ENCODE measurements at places on chromosomes 1 and 21.

DNA sequence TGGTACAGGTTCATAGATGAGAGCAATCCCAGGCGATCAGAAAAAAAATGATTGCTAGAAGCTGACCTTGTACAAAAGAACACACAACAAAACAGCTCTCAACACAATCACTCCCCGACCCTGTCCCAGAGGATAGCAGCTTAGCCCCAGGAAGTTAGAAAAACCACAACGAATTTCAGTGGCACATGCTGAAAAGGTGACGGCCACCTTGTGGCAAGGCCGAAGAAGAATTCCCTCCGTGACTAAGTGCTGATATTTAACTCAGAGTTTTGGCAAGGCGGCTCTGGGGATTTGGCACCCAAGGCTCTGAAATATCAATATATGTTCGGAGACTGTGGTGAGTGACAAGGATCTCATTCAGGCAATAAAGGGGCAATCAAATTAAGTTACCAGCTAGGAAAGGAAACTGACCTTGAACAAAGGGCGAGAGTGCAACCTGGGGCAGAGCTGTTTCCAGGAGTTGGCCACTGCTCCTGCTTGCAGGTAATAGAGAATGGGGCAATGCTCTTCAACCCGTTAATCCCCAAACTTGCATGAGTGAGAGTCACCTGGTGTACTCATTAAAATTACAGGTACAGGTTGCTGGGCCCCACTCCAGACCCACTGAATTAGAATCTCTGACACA is 96.2 kb downstream of the BEND5 start:
- no peak for DNase-seq

DNA sequence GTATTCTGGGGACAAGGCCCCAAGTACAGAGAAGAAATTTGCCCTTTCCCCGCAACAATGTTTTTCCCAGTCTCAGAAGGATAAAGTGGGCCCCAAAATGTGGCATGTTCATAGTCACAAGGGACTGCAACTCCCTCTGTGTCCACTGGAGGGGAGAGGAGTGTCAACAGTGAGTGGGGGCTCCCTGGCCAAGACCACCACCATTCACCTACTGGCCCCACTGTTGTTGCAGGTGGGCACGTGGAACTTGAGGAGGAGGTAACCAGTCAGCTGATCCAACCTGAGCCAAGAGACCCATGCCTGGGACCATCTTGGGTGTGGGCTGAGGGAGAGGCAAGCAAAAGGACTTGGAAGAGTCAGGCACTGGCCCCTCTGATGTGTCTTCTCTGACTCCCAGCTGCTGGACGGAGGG is 777 bp downstream of the NUDT17 start:
- no peak for DNase-seq

DNA sequence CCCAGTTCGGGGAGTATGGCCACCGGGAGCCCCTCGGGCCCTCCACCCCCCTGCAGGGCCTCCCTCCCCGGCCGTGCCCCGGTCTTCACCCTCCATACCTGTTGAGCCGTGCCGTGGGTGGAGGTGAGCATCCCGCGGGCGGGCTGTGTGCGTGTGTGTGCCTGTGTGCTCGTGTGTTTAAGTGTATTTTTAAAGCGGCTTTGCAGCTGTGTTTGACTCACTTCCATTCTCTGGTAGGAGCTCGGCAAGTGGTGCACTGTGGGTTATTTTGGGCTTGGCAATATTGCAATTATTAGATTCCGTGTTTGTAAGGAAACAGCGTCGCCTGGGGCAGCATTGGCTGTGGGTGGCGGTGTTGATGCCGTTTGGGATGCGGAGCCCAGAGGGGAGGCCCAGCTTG is 20.3 kb upstream of the PLCH2 start:
- no peak for DNase-seq

- DNase-seq, result no peak
Observed at GRCh38 chr1:231192620-231193163, 30.8 kb downstream of the TRIM67 start.

GRCh38 chr1:111489604-111490003 is 13.8 kb downstream of the ADORA3 start:
- DNase-seq, result no peak

- no peak for DNase-seq
Observed at GRCh38 chr1:80375662-80376061, 1369.1 kb upstream of the ADGRL4 start.

GRCh38 chr1:237043846-237044636 is 2.1 kb downstream of the RYR2 start:
- no peak for DNase-seq

DNA sequence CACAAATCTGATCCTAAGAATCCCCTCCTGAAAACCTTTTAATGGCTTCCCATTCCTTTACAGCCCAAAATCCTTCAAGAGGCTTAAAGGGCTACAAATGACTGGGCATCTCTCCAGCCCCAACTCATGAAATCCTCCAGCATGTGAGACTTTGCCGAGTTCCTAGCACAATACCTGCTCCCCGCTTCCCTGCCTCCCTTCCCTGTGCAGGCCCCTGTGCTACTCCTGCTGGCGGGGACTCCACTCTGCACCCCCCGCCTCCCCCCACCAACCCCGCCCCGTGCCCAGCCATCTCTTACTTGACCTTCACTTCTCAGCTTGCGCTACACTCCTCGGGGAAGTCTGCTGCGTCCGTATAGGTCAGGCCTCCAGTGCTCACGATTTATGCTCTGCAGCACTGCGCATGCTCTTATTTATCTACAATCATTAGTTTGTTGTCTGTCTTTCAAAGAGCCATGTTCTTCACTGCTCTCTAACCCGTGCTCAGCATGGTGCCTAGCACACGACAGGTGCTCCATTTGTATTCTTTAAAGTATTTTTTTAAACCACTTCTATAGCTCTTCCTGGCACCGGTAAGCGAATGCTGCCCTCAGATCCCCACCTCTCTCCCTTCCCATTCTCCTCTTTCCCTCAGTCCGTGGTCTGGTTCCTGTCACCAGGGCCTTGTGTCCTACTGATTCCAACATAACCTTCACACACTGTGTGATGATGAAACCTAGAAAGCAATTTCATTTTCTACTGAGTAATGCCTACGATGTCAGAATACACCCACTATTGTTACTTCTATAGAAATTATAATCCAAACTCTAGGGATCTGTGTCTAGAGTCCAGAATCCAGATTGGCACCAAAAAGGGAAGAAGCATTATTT is 37.5 kb upstream of the PLA2G2C start:
- DNase-seq, result no peak

GRCh38 chr1:92038695-92039346 is 9.0 kb downstream of the EPHX4 start:
- DNase-seq, result no peak

DNA sequence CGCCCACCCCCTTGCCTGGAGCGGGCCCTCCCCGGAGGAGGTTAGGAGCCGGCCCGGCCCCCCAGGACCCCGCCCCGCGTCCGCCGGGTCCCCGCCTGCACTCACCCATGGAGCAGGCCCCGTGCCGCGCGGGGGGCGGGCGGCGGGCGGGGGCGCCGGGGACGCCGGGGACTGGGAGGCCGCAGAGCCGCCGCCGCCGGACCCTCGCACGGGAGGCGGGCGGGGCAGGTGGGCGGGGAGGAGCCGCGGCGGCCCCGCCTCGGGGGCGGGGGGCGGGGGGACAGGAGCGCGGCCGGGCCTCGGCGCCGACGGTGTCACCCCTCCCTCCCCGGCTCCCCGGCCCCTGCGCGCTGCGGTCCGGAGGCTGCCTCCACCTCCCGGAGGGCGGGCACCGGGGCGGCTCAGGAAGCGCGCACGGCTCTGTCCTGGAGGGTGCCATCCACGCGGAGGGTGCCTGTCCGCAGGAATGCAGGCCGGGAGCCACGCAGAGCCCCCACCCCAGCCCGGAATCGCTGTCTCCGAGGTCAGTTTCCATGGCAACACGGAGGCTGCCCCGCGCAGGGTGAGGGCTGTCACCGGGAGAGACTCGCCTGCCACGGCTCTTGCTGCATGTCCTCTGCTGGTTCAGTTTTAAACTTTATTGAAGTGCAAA is 5.9 kb upstream of the PLEKHG5 start:
- peak; percentile 31 for DNase-seq

DNA sequence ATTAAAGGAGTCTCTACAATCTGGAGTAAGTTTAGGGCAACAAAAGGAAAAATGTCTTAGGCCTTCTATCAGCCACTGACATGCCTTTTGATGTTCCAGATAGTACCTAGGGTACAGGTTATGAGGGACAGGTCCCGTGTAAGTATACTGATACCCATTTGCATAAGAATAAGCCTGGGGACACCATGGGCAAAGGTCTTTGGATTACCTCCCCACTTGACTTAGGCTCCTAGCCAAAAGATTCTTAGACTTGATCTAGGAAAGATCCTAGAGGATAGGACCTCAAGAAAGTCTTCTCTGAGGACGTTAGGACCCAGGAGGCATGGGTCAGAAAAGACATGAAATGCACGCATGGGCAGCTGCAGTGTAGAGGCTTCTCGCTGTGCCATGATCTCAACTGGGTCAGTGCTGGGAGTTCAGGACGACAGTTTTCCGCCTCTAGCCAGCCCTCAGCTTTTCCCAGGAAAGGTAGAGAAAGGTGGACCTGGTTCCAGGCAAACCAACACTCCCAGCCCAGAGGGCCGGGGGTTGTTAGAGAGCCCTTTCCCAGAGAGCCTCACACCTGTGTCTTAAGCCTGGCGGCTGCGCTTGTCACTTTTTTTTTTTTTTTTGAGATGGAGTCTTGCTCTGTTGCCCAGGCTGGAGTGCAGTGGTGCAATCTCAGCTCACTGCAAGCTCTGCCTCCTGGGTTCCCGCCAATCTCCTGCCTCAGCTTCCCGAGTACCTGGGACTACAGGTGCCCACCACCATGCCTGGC is 26.6 kb downstream of the MSTO1 start:
- DNase-seq, result no peak

DNA sequence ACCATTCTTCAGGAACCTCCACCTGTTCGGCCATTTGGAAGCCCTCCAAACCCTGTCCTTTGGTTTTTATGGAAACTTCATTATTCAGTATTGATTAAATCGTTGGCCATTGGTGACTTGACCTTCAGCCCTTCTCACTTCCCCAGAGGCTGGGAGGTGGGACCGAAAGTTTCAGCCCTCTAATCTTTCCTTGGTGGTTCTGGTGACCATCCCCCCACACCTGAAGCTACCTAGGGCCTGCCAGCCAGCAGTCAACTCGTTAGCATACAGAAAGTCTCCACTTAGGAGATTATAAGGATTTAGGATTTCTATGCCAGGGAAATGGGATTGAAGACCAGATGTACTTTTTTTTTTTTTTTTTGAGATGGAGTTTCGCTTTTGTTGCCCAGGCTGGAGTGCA is 6.7 kb downstream of the DHX9 start:
- DNase-seq, result no peak

DNA sequence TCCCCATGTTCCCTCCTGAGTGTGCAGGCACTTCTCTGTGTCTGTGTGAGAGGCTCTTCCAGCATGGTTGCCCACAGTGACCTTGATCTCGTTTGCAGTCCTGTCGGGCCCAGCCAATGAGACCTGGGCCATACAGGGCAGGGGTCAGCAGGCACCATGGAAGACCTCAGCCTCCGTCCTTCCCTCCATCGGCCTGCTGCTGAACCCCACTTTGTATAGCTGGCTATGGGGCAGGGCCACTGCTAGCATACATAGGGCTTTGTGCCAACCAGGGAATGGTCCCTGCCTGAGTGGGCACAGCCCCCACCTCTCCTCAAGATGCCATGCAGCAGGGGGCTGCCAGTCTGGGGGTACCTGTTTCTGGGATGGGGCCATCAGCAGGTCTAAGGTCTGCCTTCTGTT is 3.8 kb downstream of the C1orf35 start:
- DNase-seq, result no peak

- DNase-seq, result no peak
Observed at GRCh38 chr1:179169616-179170467, 59.6 kb downstream of the ABL2 start.

DNA sequence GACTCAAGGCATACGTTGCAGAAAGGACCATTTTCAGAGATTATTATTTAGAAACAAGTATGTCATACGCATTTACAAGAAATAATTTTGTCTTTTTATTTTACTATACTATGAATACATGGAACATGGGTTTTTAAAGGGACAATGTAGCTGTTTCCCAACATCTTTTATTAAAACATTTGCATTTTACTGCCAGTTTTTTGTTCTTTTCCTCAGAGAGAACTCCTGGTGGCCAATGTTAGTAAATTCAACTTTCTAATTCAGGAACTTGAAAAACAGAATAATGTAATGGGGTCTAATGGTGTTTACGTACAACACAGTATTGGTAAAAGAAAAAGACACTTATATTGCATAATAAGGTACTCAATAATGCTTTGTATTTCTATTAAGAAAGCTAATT is 14.9 kb downstream of the PRDM2 start:
- no peak for DNase-seq

DNA sequence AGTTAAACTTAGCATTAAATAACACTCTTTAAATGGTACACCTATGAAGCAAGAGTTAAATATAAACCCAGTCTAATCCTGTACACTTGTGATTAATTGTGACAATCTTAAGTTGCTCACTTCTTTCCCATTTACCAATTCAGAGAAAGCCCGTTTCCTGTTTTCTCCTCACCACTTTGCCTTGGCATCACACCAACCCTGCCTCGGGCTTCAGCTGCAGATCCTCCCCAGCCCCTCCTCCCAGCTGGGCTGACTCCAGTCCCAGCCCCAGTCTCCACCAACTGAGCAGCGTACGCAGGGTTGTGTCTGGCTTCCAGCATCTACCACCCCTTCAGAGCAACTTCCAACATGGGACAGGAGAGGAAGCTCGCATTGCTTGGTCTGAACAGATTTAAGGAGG is 4.1 kb downstream of the PYCR2 start:
- DNase-seq, result no peak

- DNase-seq, result no peak
Observed at GRCh38 chr1:116993286-116993685, 8.3 kb upstream of the CD101 start.

DNA sequence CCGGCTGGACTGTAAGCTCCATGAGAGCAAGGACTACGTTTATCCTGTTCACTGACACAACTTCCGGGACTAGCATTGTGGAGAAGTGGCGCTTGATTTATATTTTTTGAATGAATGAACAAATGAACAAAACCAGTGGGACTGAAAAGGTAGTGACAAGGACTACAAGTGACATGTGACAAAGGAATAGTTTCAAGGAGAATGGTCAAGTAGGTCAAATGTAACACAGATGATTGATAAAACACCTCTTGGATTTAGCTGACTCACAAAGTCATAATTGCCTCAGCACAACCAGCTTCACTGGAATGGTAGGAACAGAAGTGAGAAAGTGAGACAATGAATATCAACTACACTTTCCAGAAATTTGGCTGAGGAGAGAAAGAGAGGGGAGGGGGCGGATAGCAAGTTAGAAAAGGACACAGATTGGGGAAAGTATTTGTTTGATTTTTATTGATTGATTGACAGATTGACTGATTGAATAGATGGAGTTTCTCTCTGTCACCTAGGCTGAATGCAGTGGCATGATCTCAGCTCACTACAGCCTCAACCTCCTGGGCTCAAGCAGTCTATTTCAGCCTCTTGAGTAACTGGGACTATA is 14.2 kb downstream of the MTF1 start:
- no peak for DNase-seq

GRCh38 chr1:227330279-227331076 is 12.2 kb upstream of the CDC42BPA start:
- DNase-seq, result no peak

GRCh38 chr1:17307946-17308345 is at the start of gene PADI4:
Gene PADI4, plus strand, starts transcription at chr1:17308197. Its CDS starts 26 bp downstream, at chr1:17308223.
- DNase-seq, result no peak
